WTC11 (cell line): ENCODE measurements at places on chromosomes 16 and 17. TPM values are rescaled to one million over a fixed set of nuclear protein-coding genes. Genes with fewer than 3 reads are reported as not detected.

The GSG1L gene
- total RNA-seq, result 0.21 to 0.55 TPM (median 0.28 TPM) in 3 replicates

The MYH13 gene
- not detected in 3 replicates for total RNA-seq

GRCh38 chr16:60271025-60271771 lies 1537.1 kb upstream of the GOT2 start:
- H3K27me3 ChIP-seq, result no peaks in the 10 kb centered on the region
- no peak overlapping the region for H3K27ac ChIP-seq
- H3K4me1 ChIP-seq, result peaks cover 23% of the 10 kb centered on the region
- DNase-seq, result no peak
- H3K4me3 ChIP-seq, result no peak overlapping the region
- H3K36me3 ChIP-seq, result no peaks in the 10 kb centered on the region

DNA sequence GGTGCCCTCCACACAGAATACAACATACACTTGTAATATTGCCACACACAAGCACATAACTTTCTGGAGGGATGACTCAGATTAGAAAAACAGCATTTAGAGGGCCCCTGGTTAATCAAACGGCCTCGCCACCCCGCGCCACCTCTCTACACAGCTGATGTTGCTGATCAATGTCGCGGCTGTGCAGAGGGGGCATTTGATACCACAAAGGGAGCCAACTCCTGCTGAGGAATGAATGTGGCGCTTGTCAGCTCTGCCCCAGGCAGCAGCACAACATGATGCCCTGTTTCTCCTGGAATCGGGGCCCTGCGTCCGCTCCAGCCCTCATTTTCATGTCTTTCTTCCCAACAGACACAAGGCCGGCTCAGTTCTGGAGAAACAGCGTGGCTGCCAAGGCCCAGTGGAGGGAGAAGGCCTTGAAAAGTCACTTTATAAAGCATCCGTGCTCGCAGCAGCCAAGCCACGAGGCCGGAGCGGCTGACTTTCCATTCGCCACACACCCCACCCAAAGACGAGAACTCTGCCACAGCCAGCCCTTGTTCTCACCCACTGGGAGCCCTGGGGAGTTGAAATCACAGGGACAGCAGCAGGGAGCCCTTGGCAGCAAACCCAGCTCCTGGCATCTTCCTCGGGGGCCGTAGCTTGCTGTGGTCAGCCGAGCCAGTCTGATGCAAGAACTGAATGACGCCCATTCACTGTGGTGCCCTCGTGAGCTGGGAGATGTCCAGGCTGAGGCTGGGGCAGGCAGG lies 65.6 kb downstream of the XYLT1 start:
- H3K27ac ChIP-seq, result no peak overlapping the region
- H3K4me3 ChIP-seq, result no peak overlapping the region
- peaks cover 11% of the 10 kb centered on the region for H3K36me3 ChIP-seq
- H3K27me3 ChIP-seq, result no peaks in the 10 kb centered on the region

- no peaks in the 10 kb centered on the region for H3K36me3 ChIP-seq
- DNase-seq, result peak; percentile 68
- H3K27ac ChIP-seq, result no peak overlapping the region
- peaks cover 53% of the 10 kb centered on the region for H3K4me1 ChIP-seq
- H3K4me3 ChIP-seq, result no peak overlapping the region
Observed at GRCh38 chr17:49514071-49514721, 19.1 kb downstream of the NGFR start.

The OR1A2 gene
- not detected in 3 replicates for total RNA-seq

- peak; percentile 94 for DNase-seq
- H3K27ac ChIP-seq, result peak overlapping the region; percentile 87
- H3K36me3 ChIP-seq, result peaks cover 32% of the 10 kb centered on the region
- H3K4me3 ChIP-seq, result no peak overlapping the region
Observed at GRCh38 chr17:75848523-75849278, 4.5 kb upstream of the UNC13D start.

DNA sequence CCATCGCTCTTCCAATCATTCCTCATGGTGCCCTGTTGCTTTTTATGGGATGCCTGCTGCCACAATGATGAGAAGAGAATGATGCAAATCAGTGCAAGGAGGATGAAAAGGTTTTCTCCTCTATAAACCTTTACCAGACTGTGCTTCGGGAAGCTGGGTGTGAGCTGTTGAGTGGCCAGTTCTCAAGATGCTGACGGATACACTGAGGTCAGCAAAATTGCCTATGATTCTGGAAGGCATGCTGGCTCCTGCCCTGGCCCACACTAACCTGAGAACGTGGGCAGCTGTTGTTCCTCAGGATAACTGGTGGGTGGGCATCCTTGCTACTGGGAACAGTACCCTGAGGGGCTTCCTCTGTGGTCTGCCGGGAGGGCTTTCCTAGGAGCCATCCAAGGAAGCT lies 795 bp upstream of the PIRT start:
- no peak overlapping the region for H3K27ac ChIP-seq
- DNase-seq, result no peak
- H3K27me3 ChIP-seq, result no peaks in the 10 kb centered on the region; the same call in 1 of the 2 replicates

GRCh38 chr16:23678430-23679273 lies at the start of gene PLK1:
PLK1 (plus strand) TSS chr16:23678889; CDS start chr16:23678933, 44 bp downstream.
- H3K4me3 ChIP-seq, result peak within 1 kb of the TSS; percentile 97
- peaks cover 20% of the 10 kb centered on the region for H3K4me1 ChIP-seq
- no peaks in the 10 kb centered on the region for H3K27me3 ChIP-seq
- H3K36me3 ChIP-seq, result peaks cover 36% of the 10 kb centered on the region
- peak; percentile 89 for DNase-seq

DNA sequence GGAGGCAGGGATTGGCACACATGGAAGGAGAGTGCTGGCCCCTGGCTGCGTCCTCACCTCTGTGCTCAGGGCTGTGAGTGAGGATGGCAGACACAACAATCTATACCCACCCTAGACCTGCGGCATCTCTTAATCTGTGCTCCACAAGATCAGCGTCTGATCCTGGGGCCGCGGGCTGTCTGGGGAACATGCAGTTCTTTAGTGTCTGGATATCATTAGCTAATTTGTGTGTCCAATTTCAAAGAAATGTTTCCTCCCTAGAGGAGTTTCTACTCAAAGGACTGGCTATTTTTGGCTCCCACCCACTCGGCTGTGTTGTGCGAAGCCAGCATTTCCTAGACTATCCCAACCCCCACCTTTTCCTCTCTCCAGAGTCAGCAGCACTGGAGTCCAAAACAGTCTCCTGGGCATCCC lies 93.8 kb downstream of the GRIN2A start:
- H3K27me3 ChIP-seq, result no peaks in the 10 kb centered on the region; the same call in 1 of the 2 replicates
- H3K4me1 ChIP-seq, result peaks cover 3% of the 10 kb centered on the region; the same call in 1 of the 2 replicates

DNA sequence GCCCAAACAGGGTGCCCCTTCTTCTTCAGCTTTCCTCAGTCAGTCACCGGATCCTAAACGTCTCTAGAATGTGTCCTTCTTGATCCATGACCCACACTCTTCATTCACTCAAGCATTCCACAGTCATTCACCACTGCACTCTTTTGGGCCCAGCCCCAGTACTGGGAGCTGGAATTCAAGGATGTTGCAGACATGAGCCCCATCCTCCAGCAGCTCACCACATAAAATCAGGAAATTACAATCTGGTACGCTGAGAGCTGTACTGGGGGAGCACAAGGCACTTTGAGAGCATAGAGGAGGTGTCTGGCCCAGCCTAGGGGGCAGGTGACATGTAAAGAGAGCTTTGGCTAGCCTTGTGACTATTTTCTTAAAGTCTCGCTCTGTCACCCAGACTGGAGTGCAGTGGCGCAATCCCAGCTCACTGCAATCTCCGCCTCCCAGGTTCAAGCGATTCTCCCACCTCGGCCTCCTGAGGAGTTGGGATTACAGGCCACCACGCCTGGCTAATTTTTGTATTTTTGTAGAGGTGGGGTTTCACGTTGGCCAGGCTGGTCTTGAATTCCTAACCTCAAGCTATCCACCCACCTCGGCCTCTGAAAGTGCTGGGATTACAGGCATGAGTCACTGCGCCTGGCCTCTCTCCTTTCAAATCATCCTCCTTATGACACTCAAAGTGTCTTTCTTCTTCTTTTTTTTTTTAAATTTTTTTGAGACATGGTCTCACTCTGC lies 18.7 kb downstream of the CES4A start:
- H3K4me1 ChIP-seq, result no peaks in the 10 kb centered on the region
- H3K4me3 ChIP-seq, result no peak overlapping the region
- no peak for DNase-seq
- no peak overlapping the region for H3K27ac ChIP-seq
- peaks cover 57% of the 10 kb centered on the region for H3K27me3 ChIP-seq

GRCh38 chr16:11072420-11073153 lies 128.2 kb downstream of the CLEC16A start:
- H3K4me1 ChIP-seq, result peaks cover 11% of the 10 kb centered on the region
- H3K27me3 ChIP-seq, result no peaks in the 10 kb centered on the region
- DNase-seq, result no peak
- no peaks in the 10 kb centered on the region for H3K36me3 ChIP-seq
